Stimulated activated CD8-positive, alpha-beta memory T cell treated with anti-CD3 and anti-CD28 coated beads, Interleukin-4, amount 100 ng/mL, for 4 hours (primary cell): ENCODE measurements at places on chromosomes 13 and 19.
A peak's percentile ranks its signal among the peaks of the same experiment; 100 is the strongest.

DNA sequence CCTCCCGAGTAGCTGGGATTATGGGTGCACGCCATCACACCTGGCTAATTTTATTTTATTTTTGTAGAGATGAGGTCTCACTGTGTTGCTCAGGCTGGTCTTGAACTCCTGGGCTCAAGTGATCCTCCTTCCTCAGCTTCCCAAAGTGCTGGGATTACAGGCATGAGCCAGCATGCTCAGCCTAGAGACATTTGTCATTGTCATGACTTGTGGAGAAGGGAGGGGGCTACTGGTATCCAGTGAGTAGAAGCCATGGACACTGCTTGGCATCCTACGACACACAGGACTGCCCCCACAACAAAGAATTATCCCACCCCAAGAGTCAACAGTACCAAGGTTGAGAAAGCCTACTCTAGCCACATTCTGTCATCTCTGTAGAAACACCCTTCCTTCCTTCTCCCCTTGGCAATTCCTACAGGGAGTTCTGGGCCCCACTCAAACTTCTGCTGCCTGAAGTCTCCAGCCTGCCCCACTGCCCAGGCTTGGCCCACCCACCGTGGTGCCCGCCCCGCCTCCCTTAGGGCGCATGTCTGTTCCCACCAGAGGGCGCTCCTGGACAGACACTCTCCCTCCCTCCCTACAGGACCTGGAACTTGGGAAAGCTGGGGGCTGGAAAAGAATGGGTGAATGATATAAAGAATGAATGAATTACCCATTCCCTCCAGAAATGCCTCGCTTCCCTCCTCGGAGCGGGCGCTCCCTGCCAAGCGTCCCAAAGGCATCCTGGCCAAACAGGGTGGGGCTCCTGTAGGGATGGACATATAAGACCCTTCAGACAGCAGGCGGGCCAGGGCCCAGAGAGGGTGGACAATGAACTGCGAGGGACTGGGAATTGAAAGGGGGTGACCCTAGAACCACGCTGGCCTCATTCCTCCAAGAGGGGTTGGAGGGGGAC, 5.5 kb upstream of the EMP3 start:
- peak; percentile 53 for DNase-seq

- DNase-seq: peak; percentile 70
Measured at GRCh38 chr19:51473009-51473707, 5.2 kb upstream of the CEACAM18 start.

GRCh38 chr19:56144376-56144775, 3.3 kb downstream of the ZNF444 start:
- DNase-seq: no peak

DNA sequence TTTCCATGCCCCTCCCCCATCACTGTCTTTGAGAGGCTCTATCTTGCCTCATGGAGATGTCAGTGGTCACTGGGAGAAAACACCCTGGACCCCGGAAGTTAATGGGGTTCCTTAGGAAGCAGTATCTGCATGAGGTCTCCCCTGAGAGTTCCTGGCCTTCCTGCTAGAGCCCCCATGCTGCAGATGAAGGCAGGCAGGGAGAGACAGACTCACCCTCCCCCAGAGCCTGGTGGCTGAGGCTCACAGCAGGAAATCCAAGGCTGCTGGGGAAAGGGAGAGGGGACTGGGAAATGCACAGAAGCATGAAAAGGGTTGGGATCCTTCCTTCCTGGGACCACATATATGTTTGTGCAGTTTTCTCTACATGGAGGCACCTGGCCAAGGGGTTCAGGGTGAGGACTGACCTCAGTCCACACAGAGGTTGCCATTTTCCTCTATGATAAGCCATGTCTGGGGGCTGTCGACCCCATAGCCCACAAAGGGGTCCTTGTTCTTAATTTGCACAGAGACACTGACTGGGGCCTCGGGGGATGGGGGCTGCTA, 95.4 kb downstream of the RNASEH2B start:
- no peak for DNase-seq

- DNase-seq: no peak
Measured at GRCh38 chr13:110194451-110194850, 112.5 kb downstream of the COL4A1 start.

DNA sequence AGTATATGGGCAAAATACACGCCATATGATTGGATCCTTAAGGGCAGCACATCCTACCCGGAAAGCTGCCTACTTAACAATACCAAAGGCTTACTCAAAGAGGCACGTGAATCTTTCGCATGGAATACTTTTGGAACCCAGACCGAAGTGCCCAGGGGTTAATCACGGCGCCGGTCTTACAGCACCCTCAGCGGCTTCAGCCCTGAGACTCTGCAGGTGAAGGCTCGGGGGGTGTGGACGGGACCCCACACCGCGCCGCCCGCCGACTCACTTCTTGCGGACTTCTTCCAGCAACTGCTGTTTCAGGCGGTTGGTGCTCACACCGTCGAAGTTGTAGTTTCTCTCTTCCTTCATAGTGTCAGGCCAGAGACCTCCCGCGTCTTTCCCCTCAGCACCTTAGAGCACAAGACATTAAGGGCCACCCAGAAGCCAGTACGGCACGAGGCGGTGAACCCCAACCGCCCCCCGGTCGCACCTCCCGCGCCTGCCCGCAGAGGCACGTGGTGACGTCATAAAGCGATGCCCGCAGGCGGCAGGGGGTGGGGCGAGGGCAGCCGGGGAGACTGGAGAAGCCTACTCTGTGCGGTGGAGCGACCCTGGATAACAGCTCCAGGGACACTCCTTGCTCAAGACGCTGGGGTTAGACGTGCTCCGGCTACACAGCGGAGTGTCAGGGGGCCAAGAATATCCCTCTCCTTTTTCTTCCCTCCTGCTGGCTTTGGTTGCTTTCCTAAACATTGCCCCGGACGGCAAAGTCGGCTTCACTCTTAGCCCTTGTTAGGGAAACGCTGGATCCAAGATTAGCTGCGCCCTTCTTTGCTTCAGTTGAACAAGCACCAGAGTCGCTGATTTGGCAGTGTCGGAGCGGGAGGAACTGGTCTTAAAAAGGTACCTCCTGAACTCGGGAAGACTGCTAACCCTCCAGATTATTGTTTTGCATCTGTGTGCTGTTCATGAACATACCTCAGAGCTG, at the start of gene CCDC169:
CCDC169 (minus strand) TSS at position 449 of the 973 bp plus-strand sequence; CDS start at position 354, 95 bp downstream.
- DNase-seq: peak; percentile 14

GRCh38 chr19:17996826-17997316, 11.1 kb upstream of the ARRDC2 start:
- DNase-seq: peak; percentile 66

- no peak for DNase-seq
Measured at GRCh38 chr19:48203222-48203793, 32.8 kb downstream of the ZSWIM9 start.

GRCh38 chr19:32818536-32818935, 51.0 kb downstream of the SLC7A9 start:
- DNase-seq: no peak

GRCh38 chr19:19524053-19524452, 4.7 kb upstream of the YJEFN3 start:
- DNase-seq: no peak

- DNase-seq: no peak
Measured at GRCh38 chr13:50249144-50249521, 233.9 kb downstream of the KCNRG start.

DNA sequence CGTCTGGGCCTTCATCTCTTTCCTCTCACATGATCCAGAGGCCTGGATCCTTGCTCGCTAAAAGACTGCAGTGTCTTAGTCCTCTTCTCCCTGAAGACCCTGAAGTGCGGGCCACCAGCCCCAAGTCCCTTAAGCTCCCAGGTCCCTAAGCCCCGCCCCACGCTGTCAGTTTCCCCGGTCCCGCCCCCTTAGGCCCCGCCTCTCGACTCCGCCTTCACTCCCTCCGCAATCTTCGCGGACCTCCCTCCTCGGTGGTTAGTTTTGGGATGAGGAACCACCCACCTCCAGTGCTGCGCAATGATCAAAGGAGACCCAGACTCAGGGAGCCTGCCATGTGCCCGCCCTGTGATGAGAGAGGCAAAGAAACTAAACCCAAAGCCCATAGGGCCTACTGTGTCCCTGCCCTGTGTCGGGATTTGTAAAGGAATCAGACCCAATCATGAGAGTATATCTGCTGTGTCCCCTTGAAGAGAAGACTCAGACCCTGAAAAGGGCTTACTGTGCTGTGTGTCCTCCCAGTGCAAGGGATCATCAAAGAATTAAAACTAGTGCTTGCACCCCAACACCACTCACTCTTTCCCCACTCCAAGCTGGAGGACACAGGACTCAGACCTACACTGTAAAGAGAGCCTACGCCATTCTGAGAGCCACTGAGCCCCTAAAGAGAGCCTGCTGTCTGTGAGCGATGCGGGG, 3.0 kb upstream of the COX6B1 start:
- peak; percentile 51 for DNase-seq

- no peak for DNase-seq
Measured at GRCh38 chr13:24063281-24063877, 97.1 kb upstream of the SPATA13 start.
